ENCODE measurements at places on chromosomes 5 and 9. TPM values are rescaled to one million over a fixed set of nuclear protein-coding genes. Genes with fewer than 3 reads are reported as not detected.
A peak's percentile ranks its signal among the peaks of the same experiment; 100 is the strongest.

GRCh38 chr5:68548959-68549676, 333.6 kb downstream of the PIK3R1 start:
- H3K36me3 ChIP-seq = no peaks in the 10 kb centered on the region
- H3K27ac ChIP-seq = no peak overlapping the region
- H3K27me3 ChIP-seq = no peaks in the 10 kb centered on the region
- no peaks in the 10 kb centered on the region for H3K4me1 ChIP-seq
- DNase-seq = no peak

DNA sequence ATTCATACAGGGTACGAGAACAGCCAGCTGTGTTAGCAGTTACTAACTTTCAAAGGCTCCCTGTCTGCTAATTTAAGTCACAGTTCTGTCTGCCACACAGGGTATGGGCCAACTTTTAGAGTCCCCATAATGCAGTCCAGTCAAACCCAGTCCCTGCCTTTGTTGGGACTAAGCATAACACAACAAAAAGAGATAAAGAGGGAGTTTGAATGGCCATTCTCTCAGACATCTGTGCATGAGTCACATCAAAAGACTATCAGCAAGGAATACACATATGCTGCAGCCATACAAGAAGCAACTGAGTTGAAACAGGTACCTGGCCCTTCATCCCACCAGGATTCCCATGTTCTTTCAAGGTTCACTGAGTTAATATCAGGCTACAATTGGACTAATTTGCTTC, 744.5 kb upstream of the C9orf72 start:
- no peaks in the 10 kb centered on the region for H3K4me1 ChIP-seq
- no peak for DNase-seq
- no peak overlapping the region for H3K4me3 ChIP-seq

DNA sequence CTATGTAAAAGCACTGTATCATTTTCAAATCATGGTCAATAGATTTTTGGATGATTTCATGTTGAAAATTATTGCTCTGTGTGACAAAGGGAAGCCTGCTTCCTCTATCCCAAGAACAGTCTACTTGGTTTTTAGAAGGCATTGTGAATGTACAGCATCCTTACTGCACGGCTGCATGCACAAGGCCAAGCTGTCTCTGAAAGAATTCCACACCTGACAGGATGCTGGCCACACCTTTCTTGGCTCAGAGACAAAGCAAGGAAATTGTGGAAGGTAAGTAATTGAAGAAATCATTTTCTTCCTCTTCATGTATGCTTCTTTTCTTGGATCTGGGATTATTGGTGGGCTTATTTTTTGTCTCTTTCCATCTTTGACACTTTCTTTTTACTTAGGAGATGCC, 53.7 kb upstream of the VCAN start:
- H3K27me3 ChIP-seq = no peaks in the 10 kb centered on the region
- DNase-seq = no peak
- H3K4me3 ChIP-seq = no peak overlapping the region
- no peaks in the 10 kb centered on the region for H3K4me1 ChIP-seq
- no peaks in the 10 kb centered on the region for H3K36me3 ChIP-seq

DNA sequence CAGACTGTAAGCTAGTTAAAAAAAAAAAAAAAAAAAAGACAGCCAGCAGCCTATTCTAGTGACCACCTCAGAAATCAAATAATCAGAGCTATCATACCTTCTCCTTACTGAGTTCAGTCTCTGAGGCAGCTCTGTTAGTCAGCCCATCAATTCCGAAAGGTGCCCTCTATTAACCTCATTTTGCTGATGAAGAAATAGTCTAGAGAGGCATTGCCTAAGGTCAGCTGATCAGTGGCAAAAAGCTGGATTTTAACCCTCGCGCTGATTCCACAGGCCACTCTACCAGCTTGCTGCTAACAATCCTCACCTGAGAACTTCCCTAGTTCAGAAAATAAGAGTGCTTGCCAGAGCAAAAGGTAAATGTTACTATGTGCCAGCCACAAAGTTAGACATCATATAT, 172.0 kb downstream of the DENND1A start:
- DNase-seq = no peak
- H3K4me1 ChIP-seq = no peaks in the 10 kb centered on the region
- H3K4me3 ChIP-seq = no peak overlapping the region
- peaks cover 16% of the 10 kb centered on the region for H3K36me3 ChIP-seq
- H3K27ac ChIP-seq = no peak overlapping the region
- no peaks in the 10 kb centered on the region for H3K27me3 ChIP-seq

DNA sequence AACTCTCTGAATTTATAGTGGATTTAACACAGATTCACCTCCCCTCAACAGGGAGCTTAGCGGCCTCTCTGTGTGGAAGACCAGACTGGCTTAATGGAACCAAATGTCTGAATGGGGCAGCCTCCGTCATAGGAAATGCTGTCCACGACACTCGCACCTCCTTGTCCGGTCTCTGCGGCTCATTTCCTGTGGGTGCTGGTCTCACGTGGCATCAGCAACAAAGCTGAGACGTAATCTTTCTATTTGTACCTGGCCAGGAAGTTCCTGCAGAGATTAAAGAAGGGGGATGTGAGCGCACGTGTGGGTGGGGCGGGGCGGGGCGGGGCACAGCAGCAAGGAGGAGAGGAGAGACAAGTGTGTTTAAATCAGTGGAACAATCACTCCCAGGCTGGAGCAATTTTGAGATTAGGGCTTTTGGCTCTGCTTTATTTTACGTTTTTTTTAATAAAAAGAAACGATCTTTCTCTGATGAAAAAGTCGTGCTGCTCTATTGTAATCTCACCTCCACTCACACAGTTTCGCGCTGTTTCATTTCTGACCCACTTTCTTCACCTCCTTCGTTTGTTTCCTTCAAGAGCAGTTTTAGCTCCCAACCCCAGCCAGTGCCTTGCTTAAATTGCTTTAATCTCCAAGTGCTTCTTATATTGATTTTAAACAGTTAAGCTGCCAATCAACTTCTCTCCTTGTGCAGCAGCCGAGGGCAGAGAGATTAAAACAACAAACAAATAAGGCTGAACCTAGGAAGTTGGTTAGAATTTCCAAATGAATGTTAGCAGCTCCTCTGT, 132.2 kb upstream of the ASTN2 start:
- no peak overlapping the region for H3K27ac ChIP-seq
- no peaks in the 10 kb centered on the region for H3K36me3 ChIP-seq
- no peaks in the 10 kb centered on the region for H3K4me1 ChIP-seq
- H3K27me3 ChIP-seq = no peaks in the 10 kb centered on the region

DNA sequence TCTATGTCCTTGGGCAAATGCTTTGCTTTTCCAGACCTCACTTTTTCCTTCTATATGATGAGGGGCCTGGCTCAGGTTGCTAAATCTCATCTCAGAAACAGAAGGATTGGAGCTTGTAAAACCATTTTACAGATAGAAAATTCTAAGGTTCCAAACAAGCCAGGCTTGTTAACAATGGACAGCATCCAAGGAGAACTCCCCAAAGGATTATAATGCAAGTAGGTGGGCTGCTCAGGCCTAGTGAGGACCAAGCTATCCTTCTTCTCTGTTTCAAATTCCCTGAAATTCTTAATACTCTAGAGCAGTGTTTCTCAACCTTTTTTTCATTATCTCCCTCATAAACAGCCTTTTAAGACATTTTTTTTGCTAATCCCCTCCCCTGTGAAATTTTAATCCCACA, 269.8 kb downstream of the TMEM38B start:
- H3K36me3 ChIP-seq = no peaks in the 10 kb centered on the region
- H3K27me3 ChIP-seq = no peaks in the 10 kb centered on the region
- no peak overlapping the region for H3K27ac ChIP-seq
- DNase-seq = no peak
- H3K4me1 ChIP-seq = no peaks in the 10 kb centered on the region
- H3K4me3 ChIP-seq = no peak overlapping the region

DNA sequence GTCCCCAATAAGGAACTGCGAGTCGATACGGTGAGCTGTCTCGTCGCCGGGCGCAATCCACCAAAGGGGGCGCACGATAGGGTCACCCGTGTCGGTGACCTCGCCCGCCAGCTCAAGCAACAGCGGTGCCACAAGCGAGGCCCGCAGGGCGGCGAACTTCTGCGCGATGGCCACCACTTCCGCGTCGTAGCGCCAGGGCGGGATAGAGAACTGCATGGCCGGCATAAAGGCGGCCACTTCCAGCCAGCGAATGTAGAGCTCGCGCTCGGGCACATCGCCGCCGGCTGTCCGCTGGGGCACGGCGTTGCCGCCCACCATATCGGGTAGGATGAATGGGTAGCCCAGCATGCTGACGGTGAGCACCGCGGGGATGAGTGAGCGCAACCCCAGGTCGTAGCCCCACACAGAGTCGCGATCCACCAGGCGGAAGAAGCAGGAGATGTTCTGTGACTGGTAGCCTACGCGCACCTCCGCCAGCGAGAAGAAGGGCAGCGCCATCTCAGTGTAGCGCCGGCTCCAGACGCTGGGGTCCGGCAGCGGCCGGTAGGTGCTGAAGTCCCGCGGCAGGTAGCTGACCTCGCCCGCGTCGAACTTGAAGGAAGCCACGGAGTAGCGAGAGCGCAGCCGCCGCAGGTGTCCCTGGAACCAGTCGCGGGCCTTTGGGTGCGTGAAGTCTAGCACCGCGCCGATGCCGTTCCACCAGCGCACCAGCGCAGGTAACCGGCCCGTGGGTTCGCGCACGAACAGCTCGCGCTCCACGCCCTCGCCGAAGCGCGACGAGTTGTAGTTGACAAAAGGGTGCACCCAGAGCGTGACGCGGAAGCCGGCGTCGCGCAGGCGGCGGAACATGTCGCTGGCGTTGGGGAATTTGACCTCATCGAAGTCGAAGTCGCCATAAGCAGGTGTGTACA, 5.5 kb downstream of the MYORG start:
- no peak for DNase-seq
- peaks cover 27% of the 10 kb centered on the region for H3K36me3 ChIP-seq
- H3K27me3 ChIP-seq = no peaks in the 10 kb centered on the region
- H3K4me3 ChIP-seq = peak overlapping the region; percentile 19

- no peaks in the 10 kb centered on the region for H3K27me3 ChIP-seq
- H3K27ac ChIP-seq = no peak overlapping the region
- H3K4me1 ChIP-seq = peaks cover 17% of the 10 kb centered on the region
- DNase-seq = no peak
- no peaks in the 10 kb centered on the region for H3K36me3 ChIP-seq
Measured at GRCh38 chr5:66959653-66960052, 236.9 kb downstream of the CD180 start.

DNA sequence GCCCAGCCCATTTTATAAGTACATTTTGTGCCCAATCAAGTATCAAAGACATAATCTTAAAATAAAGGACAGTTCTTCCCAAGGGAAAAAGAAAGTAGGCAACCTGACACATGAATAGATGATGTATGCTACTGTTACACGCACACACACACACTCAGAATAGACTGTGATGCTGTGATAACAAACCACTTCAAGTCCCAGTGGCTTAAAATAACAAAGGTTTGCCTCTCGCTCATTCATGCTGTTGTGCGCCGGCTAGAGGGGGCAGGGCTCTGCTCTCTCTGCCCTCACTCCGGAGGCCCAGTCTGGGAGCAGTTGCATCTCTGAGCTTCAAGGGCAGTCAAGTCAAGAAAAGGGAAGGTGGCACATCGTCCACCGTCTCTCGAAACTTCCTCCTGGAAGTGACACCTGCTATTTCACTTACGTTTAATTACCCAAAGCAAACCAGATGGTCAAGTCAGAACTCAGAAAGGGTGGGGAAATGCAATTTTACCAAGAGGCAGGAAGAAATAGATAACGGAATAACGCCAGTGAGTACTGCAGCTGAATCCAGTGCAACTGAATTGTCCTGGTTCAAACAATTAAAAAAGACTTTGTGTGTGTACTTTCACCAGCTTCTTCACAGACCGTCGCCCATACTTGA, 43.3 kb downstream of the ANKRD33B start:
- peak overlapping the region; percentile 2 for H3K4me3 ChIP-seq
- no peaks in the 10 kb centered on the region for H3K36me3 ChIP-seq
- peak overlapping the region; percentile 81 for H3K27ac ChIP-seq
- peak; percentile 31 for DNase-seq
- H3K4me1 ChIP-seq = peaks cover 20% of the 10 kb centered on the region

- no peak for DNase-seq
- H3K4me1 ChIP-seq = no peaks in the 10 kb centered on the region
- H3K4me3 ChIP-seq = no peak overlapping the region
Measured at GRCh38 chr9:81890104-81890503, 38.1 kb upstream of the SPATA31D4 start.

- no peak for DNase-seq
- H3K4me3 ChIP-seq = no peak overlapping the region
- no peaks in the 10 kb centered on the region for H3K27me3 ChIP-seq
- no peaks in the 10 kb centered on the region for H3K4me1 ChIP-seq
Measured at GRCh38 chr5:146947181-146947941, 68.8 kb upstream of the PPP2R2B start.

GRCh38 chr5:151359391-151359790, 12.0 kb upstream of the SLC36A2 start:
- H3K36me3 ChIP-seq = no peaks in the 10 kb centered on the region
- no peaks in the 10 kb centered on the region for H3K27me3 ChIP-seq
- H3K27ac ChIP-seq = no peak overlapping the region
- H3K4me1 ChIP-seq = peaks cover 5% of the 10 kb centered on the region
- H3K4me3 ChIP-seq = no peak overlapping the region
- DNase-seq = no peak

DNA sequence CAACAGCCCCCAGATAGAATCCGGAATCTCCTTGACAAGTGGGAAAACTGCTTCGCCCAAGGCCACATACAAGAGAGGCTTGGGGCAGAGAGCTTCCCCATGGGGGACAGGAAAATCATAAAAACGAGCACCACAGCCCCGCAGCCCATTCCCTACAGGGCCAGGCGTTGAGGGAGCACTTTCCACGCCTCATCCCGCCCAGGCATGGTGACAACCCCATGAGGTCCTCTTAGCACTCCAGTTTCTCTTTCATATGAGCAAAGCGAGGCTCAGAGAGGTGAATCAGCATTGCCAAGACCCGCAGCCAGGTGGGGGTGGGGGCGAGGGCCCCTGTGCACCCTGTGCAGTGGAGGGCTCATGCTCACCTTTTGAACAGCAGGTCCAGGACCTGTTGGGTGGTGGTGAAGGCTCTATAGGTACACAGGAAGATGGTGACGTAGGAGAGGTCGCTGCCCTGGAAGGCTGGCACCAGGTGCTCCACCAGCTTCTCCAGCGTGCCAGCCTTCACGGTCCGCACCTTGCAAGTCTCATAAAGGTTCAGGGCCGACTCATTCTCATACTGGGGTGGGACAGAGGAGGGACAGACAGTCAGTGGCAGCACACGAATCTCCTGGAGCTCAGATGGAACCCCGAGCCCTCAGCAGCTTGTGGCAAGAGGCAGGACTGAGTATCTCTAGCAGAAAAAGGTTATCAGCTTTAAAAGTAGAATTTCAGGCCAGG, 10.9 kb downstream of the RALGDS start:
- no peak overlapping the region for H3K27ac ChIP-seq
- no peaks in the 10 kb centered on the region for H3K27me3 ChIP-seq
- no peak for DNase-seq
- H3K4me1 ChIP-seq = peaks cover 30% of the 10 kb centered on the region

GRCh38 chr5:135013947-135014570, 20.0 kb downstream of the PITX1 start:
- no peak overlapping the region for H3K4me3 ChIP-seq
- H3K36me3 ChIP-seq = no peaks in the 10 kb centered on the region
- DNase-seq = no peak
- no peaks in the 10 kb centered on the region for H3K4me1 ChIP-seq

The HSPB3 gene
- 510 TPM for total RNA-seq

The LHX2 gene
- not detected for total RNA-seq

The GPX8 gene
- total RNA-seq = 2.8 TPM

The MRPS30 gene
- 126 TPM for total RNA-seq

The LMAN2 gene
- 109 TPM for total RNA-seq

The SLC22A4 gene
- total RNA-seq = 6.7 TPM
